Hypothalamus (tissue), 51 donors: ENCODE measurements at places on chromosomes 3 and 15.
A peak's percentile ranks its signal among the peaks of the same experiment; 100 is the strongest.

- no peak for DNase-seq
Observed at GRCh38 chr15:56744701-56745683, 11.7 kb upstream of the ZNF280D start.

GRCh38 chr3:53137221-53137620 is 7.0 kb upstream of the RFT1 start:
- no peak for DNase-seq

- DNase-seq, result no peak
Observed at GRCh38 chr3:63294332-63294731, 16.2 kb downstream of the SYNPR start.

- peak; percentile 56 for DNase-seq
Observed at GRCh38 chr15:43241100-43241499, 20.3 kb upstream of the EPB42 start.

DNA sequence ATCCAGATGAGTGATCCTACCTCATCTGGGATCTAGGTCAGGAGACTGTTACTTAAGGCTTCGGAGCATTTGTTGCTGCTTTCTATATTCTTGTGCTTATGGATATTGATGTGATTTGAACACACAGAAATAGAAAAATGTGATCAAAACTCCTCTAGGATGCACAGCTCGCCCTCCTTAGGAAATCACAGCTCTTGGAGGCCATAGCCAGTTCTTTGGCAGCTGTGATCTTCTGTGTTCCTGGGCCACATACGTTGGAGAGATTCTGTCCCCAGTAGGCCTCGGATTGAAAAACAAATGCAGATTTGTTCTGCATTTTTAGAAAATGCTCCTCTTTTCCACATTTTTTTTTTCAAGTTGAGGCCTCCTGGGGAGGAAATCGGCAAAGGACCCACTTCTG is 437.4 kb upstream of the THBS1 start:
- no peak for DNase-seq

- no peak for DNase-seq
Observed at GRCh38 chr15:70856177-70856883, 2.4 kb upstream of the LARP6 start.

DNA sequence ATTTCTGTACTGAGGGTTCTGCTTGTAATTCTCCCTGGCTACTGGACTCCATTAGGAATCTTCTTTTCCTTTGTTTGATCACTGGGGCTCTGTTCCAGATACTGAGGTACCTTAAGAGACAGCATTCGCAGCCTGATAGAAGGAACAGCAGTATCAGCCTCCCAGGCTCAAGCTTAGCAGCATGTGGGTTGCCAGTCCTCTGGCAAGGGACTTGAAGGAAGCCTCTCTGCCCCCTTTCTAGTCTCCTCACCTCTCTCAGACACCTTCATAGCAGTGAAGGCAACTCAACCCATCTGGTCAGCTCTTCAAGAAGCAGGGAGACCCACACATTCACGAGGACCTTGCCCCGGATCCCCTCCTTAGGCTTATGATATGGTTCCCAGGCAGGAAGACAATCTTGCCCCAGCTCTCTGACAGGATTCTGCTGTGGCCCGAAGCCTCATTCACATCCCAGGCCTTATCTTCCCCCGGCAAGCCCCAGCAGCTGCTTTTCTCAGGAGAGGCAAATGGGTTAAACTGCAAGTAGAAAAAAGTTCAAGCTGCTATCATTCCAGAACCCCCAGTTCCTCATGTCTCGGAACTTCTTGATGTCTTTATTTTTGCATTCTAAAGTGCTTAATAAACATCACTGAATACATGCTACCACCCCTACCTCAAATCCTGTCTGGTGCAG is 153.1 kb downstream of the LIPC start:
- DNase-seq, result no peak

- no peak for DNase-seq
Observed at GRCh38 chr15:56460947-56461346, 4.0 kb downstream of the MNS1 start.

GRCh38 chr3:87044846-87045245 is 53.9 kb upstream of the VGLL3 start:
- DNase-seq, result no peak

DNA sequence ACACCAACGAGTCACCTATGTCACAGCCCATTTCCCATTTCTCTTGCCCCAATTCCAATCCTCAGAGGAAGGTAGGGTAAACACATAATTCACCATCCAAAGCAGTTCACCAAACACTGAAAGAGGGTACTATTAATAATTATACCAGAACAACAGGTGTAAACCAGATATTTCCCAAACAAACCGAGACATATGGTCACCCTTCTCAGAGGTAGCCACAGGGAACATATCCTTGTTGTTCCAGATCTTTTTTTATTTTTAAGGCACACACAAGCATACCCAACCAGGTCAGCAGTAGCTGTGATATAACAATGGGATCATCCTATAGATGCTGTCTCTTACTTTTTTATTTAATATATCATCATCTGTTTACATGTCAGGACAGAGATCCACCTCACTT is 24.7 kb downstream of the MAGI1 start:
- no peak for DNase-seq

GRCh38 chr3:185767002-185767688 is 57.7 kb downstream of the IGF2BP2 start:
- DNase-seq, result no peak

GRCh38 chr3:184230081-184230602 is 757 bp downstream of the VWA5B2 start:
- no peak for DNase-seq

DNA sequence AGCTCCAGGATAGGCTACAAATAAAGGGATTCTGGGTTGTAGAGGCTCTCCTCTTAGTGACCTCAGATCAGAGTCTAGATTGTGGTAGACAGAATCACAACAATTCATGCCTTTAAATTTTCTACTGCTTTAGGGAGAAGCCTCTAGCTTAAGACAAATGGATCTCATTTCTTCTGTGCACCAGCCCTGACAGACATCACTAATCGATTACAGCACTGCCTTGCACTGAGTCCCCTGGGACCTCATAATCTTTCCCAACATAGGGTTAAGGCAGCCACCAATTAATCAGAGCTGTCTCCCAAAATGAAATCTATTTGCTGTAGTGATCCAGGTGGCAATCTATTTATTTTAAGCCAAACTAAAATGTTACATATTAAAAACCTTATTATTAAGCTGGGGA is 436.5 kb upstream of the WNT5A start:
- no peak for DNase-seq

DNA sequence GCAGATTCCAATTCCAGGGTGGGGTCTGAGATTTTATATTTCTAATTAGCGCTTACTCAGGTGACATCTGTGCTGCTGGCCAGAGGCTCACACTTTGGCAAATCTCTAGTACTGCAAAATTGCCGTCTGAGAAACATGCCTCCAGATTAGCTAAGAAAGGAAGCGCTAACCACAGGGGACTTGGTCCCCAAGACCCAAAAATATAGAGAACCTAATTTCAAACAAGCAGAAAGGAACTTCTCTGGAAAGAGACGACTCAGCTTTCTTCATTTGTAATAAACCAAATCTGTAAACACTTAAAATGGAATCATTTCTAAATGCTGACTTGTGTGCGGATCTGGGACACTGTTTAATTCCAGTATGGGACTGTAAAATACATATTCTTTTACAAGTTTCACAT is 55.7 kb downstream of the B3GNT5 start:
- no peak for DNase-seq
